ENCODE measurements at places on chromosomes 13 and 19. TPM values are rescaled to one million over a fixed set of nuclear protein-coding genes. Genes with fewer than 3 reads are reported as not detected.

Gene ACP7
- total RNA-seq: 0.22 TPM

Gene ZNF560
- total RNA-seq: not detected

Gene RFXAP
- total RNA-seq: 7.5 TPM

Gene FBXO27
- 7.9 TPM for total RNA-seq

Gene CEBPA
- 2.9 TPM for total RNA-seq

Gene TEX101
- total RNA-seq: not detected

Gene SLC7A10
- total RNA-seq: 0.79 TPM

Gene MCOLN1
- 6.6 TPM for total RNA-seq

Gene MCEMP1
- total RNA-seq: not detected

Gene ATXN8OS
- not detected for total RNA-seq

Gene CTU1
- total RNA-seq: 0.24 TPM

Gene DIRAS1
- total RNA-seq: 2.7 TPM

Gene ATP4B
- total RNA-seq: not detected

Gene NLRP4
- not detected for total RNA-seq

Gene COX6B2
- 0.77 TPM for total RNA-seq

Gene TDRD3
- total RNA-seq: 40.6 TPM

Gene PAK4
- 9.7 TPM for total RNA-seq

GRCh38 chr13:98874029-98874397 lies 103.9 kb downstream of the DOCK9 start:
- no peak for DNase-seq
- peaks cover 12% of the 10 kb centered on the region for H3K4me1 ChIP-seq
- no peaks in the 10 kb centered on the region for H3K27me3 ChIP-seq
- no peak overlapping the region for H3K4me3 ChIP-seq

GRCh38 chr13:32252812-32253438 lies 62.2 kb downstream of the ZAR1L start:
- H3K27me3 ChIP-seq: no peaks in the 10 kb centered on the region
- no peak overlapping the region for H3K27ac ChIP-seq
- H3K4me1 ChIP-seq: no peaks in the 10 kb centered on the region
- DNase-seq: no peak

- DNase-seq: peak; percentile 96
- H3K4me3 ChIP-seq: peak overlapping the region; percentile 66
- H3K27me3 ChIP-seq: peaks cover 83% of the 10 kb centered on the region
- no peaks in the 10 kb centered on the region for H3K36me3 ChIP-seq
- peaks cover 20% of the 10 kb centered on the region for H3K4me1 ChIP-seq
Measured at GRCh38 chr19:7862413-7862951, 11.7 kb downstream of the PRR36 start.

- H3K4me1 ChIP-seq: no peaks in the 10 kb centered on the region
- no peaks in the 10 kb centered on the region for H3K36me3 ChIP-seq
- peaks cover 28% of the 10 kb centered on the region for H3K27me3 ChIP-seq
- H3K27ac ChIP-seq: no peak overlapping the region
Measured at GRCh38 chr19:43471091-43471490, 5.7 kb upstream of the LYPD3 start.

DNA sequence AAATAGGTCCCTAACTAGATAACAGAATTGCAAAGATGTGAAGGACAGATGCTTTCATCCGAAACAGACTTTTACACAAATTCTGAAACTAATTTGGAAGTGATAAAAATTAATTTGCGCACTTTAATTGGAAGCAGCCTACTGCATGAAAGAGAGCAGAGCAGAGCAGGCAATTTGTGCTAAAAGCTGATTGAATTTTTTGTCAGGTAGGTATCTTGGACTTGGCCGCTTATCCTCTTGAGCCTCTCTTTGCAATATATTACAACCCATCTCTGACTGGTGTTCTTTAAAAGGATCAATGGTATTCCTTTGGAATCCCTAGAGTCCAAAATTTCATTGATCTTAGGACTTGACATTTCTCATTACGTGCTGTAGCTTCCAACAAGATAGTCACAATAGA lies 183.3 kb upstream of the MAB21L1 start:
- H3K36me3 ChIP-seq: no peaks in the 10 kb centered on the region
- no peak overlapping the region for H3K27ac ChIP-seq
- no peak for DNase-seq
- H3K4me3 ChIP-seq: no peak overlapping the region
- H3K4me1 ChIP-seq: no peaks in the 10 kb centered on the region

GRCh38 chr13:25963674-25964073 lies 88.1 kb downstream of the SHISA2 start:
- DNase-seq: no peak
- H3K4me3 ChIP-seq: no peak overlapping the region
- peaks cover 11% of the 10 kb centered on the region for H3K4me1 ChIP-seq
- no peaks in the 10 kb centered on the region for H3K27me3 ChIP-seq
- H3K27ac ChIP-seq: no peak overlapping the region

DNA sequence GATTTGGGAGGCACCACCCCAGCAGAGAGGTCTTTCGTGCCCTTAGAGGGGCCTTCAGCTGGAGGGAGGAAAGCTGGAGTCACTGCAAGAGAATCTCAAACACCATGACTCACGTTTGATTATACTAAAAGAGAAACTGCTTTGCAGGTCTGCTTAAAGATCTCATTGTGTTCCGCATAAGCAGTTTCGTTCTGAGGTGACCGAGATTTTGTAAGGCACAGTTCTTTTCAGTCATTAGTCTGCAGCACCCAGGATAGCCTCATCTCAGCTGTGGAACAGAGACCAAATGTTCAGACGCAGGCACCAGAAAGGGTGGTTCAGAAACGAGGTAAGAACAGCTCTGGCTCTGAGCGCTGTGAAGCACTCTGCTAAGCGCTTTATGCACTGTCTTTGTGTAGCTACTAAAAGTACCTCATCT lies 71.2 kb upstream of the GTF3A start:
- H3K4me1 ChIP-seq: peaks cover 13% of the 10 kb centered on the region
- H3K27ac ChIP-seq: no peak overlapping the region
- H3K27me3 ChIP-seq: no peaks in the 10 kb centered on the region
- H3K36me3 ChIP-seq: no peaks in the 10 kb centered on the region
- H3K4me3 ChIP-seq: no peak overlapping the region

DNA sequence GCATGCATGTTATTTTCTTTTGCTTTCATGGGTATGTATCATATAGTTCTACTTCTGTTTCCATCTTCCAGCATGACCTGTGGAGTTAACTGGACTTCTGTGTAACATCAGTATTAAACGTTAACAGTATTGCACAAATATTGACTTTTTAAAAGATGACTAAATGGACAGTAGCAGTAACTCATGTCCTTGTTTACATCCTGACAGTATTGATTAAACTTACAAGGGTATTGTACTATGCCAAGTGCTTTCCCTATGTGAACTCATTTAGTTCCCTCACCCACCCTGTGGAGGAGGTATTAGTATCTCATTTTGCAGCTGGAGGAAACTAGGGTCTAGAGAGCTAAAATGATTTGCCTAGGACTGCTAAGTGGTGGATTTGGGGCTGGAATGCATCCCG lies 128.7 kb upstream of the SLC10A2 start:
- no peaks in the 10 kb centered on the region for H3K4me1 ChIP-seq
- DNase-seq: no peak
- H3K27me3 ChIP-seq: no peaks in the 10 kb centered on the region
- H3K4me3 ChIP-seq: no peak overlapping the region

GRCh38 chr13:68428292-68428691 lies 1198.2 kb upstream of the PCDH9 start:
- no peak for DNase-seq
- no peak overlapping the region for H3K27ac ChIP-seq
- H3K4me3 ChIP-seq: no peak overlapping the region

- peak; percentile 96 for DNase-seq
- peak overlapping the region; percentile 22 for H3K4me3 ChIP-seq
- H3K4me1 ChIP-seq: peaks cover 6% of the 10 kb centered on the region
- no peaks in the 10 kb centered on the region for H3K27me3 ChIP-seq
- H3K36me3 ChIP-seq: no peaks in the 10 kb centered on the region
Measured at GRCh38 chr19:17135001-17135853, 59.6 kb downstream of the MYO9B start.

- peaks cover 12% of the 10 kb centered on the region for H3K4me1 ChIP-seq
- peak; percentile 71 for DNase-seq
- H3K36me3 ChIP-seq: no peaks in the 10 kb centered on the region
- H3K27me3 ChIP-seq: no peaks in the 10 kb centered on the region
Measured at GRCh38 chr19:28103921-28104320, 1109.0 kb downstream of the UQCRFS1 start.

DNA sequence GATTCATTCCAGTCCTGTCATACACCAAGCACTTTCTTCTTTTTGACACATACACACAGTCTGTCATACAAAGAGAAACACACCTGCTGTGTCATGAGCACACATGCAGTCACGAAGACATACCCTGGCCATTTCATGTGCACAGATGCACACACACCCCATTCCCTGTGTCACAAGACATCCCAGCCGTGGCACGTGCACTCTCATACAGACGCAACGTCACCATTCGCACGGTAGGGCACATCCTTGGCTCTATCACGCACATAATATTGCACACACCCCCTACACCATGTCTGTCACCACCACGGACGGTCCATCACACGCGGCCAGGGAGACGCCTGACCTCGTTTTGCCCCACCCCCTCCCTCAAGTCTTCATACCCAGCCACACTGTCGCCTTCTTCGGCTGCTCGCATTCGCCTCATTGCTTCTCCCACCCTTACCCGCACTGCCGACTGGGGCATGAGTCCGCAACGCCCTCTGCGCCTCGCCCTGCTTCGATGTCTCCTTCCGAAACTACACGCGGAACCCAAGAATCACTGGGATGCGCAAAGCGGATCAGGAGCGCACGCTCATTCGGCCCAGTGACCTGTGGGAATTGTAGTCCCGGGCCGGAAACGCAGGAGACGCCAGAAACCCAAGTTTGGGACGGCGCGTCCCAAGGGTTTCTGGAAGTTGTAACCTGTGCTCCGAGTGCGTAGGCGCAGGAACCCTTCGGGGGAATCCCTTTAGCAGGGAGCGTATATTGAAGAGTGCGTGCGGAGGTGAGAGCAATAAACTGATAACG lies 6.8 kb upstream of the ZNF283 start:
- H3K4me3 ChIP-seq: no peak overlapping the region

DNA sequence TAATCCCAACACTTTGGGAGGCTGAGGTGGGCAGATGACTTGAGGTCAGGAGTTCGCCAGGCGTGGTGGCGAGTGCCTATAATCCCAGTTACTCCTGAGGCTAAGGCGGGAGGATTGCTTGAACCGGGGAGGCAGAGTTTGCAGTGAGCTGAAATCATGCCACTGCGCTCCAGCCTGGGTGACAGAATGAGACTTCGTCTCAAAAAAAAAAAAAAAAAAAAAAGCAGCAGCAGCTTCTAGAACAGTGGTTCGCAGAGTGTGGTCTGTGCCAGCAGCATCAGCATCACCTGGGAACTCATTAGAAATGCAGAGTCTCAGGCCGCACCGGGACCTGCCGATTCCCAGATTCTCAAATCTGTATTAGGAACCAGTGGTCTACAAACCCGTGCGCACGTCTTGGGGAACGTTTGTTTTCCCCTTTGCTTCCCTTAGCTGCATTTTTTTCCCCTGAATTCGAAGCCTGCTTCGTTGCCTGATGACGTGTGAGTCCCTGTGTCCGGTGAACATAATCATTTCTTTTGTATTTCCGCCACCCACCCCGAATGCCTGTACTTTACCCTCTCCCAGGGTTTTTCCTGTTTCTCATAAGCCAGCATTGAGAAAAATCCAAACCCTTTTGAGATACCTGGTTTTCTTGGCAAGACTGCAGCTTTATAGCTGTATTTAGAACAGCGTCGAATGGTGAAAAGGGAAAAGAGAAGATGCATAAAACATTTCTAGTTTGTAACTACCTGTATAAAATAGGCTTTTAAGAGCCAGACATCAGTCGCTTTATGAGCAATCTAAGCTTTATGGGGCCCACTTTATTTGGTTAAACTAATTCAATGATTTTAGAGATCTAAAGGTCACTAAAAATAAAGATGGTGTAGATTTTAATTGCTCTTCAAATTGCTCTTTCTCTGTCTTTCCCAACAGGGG lies 49.8 kb downstream of the BICRA start:
- DNase-seq: no peak
- H3K27ac ChIP-seq: no peak overlapping the region
- H3K4me1 ChIP-seq: no peaks in the 10 kb centered on the region
- no peaks in the 10 kb centered on the region for H3K36me3 ChIP-seq
- no peak overlapping the region for H3K4me3 ChIP-seq

- no peak overlapping the region for H3K27ac ChIP-seq
- no peaks in the 10 kb centered on the region for H3K36me3 ChIP-seq
- no peaks in the 10 kb centered on the region for H3K27me3 ChIP-seq
- DNase-seq: no peak
- H3K4me1 ChIP-seq: no peaks in the 10 kb centered on the region
Measured at GRCh38 chr19:28074773-28075172, 1138.2 kb downstream of the UQCRFS1 start.

- no peaks in the 10 kb centered on the region for H3K36me3 ChIP-seq
- no peak overlapping the region for H3K27ac ChIP-seq
- H3K4me3 ChIP-seq: no peak overlapping the region
- DNase-seq: peak; percentile 20
- H3K4me1 ChIP-seq: no peaks in the 10 kb centered on the region
Measured at GRCh38 chr13:40017662-40018262, 362.3 kb downstream of the COG6 start.

- no peaks in the 10 kb centered on the region for H3K27me3 ChIP-seq
- no peaks in the 10 kb centered on the region for H3K36me3 ChIP-seq
- H3K4me3 ChIP-seq: no peak overlapping the region
- no peak overlapping the region for H3K27ac ChIP-seq
- H3K4me1 ChIP-seq: no peaks in the 10 kb centered on the region
Measured at GRCh38 chr13:101515504-101515903, 63.0 kb downstream of the ITGBL1 start.

DNA sequence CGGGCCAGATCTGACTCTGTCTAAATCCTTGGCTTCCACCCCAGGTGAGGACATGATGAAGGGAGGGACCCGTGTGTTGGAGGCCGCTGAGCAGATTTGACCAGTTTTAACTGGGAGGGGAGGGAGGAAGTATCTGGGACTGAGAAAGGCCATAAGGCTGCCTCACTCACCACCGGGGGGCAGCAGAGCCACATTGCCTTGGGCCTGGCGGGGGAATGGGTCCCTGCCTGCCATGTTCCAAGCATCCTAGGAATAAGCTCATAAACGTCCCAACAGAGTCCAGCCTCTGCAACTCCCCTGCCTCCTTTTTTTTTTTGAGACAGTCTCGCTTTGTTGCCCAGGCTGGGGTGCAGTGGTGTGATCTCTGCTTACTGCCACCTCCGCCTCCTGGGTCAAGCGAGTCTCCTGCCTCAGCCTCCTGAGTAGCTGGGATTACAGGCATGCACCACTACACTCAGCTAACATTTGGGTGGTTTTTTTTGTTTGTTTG lies 15.5 kb downstream of the MAST3 start:
- peaks cover 31% of the 10 kb centered on the region for H3K27me3 ChIP-seq
- H3K4me3 ChIP-seq: no peak overlapping the region
- peaks cover 4% of the 10 kb centered on the region for H3K4me1 ChIP-seq
- DNase-seq: peak; percentile 92

DNA sequence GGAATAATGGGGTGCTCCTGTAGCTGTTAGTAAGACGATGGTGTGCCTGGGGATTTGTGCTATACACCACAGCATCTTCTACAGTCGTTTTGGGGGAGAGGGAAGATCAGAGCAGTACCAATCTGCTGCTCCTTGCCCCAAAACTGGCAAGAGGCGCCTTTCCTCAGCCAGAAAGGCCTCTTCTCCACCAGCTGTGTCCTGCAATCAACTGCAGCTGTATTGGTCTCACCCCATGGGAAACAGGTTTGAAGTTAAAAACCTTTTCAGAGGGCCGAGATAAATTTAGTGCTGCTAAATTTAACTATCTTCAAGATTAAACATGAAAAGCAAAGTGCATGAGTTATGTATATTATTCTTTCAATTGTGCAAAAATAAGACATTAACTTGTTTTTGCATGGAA lies 1.2 kb upstream of the RNASEH2B start:
- no peak overlapping the region for H3K27ac ChIP-seq
- no peaks in the 10 kb centered on the region for H3K36me3 ChIP-seq
- no peak overlapping the region for H3K4me3 ChIP-seq
- H3K4me1 ChIP-seq: peaks cover 21% of the 10 kb centered on the region

- H3K27ac ChIP-seq: no peak overlapping the region
- H3K4me1 ChIP-seq: peaks cover 14% of the 10 kb centered on the region
- DNase-seq: no peak
- no peaks in the 10 kb centered on the region for H3K27me3 ChIP-seq
- H3K36me3 ChIP-seq: no peaks in the 10 kb centered on the region
Measured at GRCh38 chr13:91184244-91184926, 163.1 kb upstream of the MIR17HG start.

Measured in neural progenitor cell (in vitro differentiated cells).